ENCODE measurements at places on chromosomes 13 and 19.

- no peak for DNase-seq
These were observed 19.2 kb downstream of the RYR1 start for GRCh38 chr19:38452430-38453366.

DNA sequence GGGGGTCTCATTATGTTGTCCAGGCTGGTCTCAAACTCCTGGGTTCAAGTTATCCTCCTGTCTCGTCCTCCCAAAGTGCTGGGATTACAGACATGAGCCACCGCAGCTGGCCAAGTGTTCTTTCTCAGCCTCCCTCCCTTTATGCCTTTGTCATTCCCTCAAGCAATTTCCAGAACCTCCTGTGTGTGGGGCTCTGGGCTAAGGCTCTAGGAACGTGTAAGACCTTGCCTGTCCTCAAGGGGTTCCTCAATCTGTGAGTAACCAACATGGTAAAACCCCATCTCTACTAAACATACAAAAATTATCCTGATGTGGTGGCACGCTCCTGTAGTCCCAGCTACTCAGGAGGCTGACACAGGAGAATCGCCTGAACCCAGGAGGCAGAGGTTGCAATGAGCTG, 15.5 kb upstream of the SPACA4 start:
- DNase-seq: no peak

- DNase-seq: no peak
These were observed 59.6 kb downstream of the MYO9B start for GRCh38 chr19:17135001-17135853.

- no peak for DNase-seq
These were observed 473.7 kb downstream of the EFNB2 start for GRCh38 chr13:106061781-106062180.

DNA sequence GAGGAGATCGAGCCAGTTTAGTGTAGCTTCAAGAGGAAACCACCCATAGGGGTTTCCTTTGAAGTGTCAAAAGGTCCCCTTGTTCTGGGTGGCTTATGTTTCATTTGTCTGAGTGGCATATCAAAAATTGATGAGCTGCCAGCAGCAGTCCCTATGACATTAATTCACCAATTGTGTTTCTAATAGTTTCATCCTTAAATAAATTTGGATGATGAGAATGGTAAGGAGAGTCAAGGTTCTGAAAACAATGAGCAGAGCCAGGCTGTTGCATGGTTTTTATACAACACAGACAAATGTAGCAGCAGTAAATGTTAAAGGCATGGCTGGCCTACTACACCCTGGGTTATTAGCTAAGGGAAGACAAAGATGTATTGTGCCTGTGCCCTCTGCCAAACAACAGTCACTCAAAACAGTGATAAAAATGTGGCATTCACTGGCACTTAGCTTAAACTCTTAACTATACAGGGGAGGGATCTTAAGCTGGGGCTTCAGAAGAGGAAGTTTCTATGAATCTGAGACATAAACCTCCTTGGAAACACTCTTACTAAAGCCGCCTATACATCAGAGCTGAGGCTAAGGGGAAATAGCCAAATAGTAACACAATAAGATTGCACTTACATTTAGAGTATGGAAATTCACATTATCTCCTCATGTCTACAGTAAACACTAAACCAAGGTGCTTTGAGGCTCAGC, 200.5 kb downstream of the POU4F1 start:
- no peak for DNase-seq

- no peak for DNase-seq
These were observed 4.5 kb downstream of the LRRC25 start for GRCh38 chr19:18392926-18393325.

- no peak for DNase-seq
These were observed 69.8 kb downstream of the KDM4B start for GRCh38 chr19:5038631-5039271.

GRCh38 chr13:95676105-95676761, 706 bp upstream of the DNAJC3 start:
- DNase-seq: peak; percentile 0

- no peak for DNase-seq
These were observed 6.3 kb downstream of the C19orf12 start for GRCh38 chr19:29708554-29709439.

DNA sequence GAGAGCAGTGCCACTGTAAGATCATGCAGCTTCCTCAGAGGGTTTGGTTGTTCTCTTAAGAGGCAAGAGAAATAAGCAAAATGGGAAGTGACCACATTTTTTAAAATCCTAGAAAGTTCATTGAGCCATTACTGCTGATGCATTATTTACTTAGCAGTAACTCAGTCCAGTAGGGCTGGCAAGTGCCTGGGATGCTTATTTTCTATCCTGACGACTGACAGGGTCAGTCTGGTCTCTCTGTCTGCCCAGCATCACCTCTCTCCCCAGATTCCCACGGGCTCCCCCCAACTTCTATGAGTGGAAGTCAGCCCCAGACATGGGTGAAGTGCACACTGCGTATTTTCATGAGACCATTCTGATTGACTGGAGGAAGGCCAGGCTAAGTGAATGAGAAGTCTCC, 10.4 kb downstream of the SHISA2 start:
- DNase-seq: no peak

GRCh38 chr13:114079601-114080536, 52.6 kb downstream of the RASA3 start:
- no peak for DNase-seq

GRCh38 chr19:46654621-46655152, 6.3 kb downstream of the DACT3 start:
- DNase-seq: no peak

Data from stimulated activated CD4-positive, alpha-beta T cell treated with anti-CD3 and anti-CD28 coated beads, Interleukin-1b, Interleukin-23, amount 100 ng/mL, for 4 hours (primary cell).